ENCODE measurements at places on chromosomes 3 and 15.

DNA sequence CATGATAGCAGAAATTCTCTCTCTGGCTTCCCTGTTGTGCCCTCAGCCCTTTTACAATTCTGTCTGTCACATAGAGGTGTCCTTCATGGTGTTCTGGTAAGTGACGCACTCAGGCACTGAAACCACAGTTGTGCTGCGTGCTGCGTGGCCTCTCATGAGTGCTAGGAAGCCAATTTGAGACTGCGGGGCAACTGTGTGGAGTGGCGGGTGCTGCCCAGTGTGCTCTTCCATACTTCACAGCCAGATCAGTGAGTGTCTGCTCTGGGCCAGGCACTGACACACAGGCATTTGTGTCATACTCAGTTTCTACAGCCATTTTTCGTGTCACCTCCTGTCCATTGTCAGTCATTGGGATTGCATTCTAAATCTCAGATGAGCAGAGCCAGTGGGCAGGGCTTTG lies 133.1 kb upstream of the PLXNA1 start:
- no peak for DNase-seq

- no peak for DNase-seq
Measured at GRCh38 chr3:79467721-79468120, 300.1 kb downstream of the ROBO1 start.

GRCh38 chr3:193772422-193772763 lies 179.4 kb downstream of the OPA1 start:
- no peak for DNase-seq

DNA sequence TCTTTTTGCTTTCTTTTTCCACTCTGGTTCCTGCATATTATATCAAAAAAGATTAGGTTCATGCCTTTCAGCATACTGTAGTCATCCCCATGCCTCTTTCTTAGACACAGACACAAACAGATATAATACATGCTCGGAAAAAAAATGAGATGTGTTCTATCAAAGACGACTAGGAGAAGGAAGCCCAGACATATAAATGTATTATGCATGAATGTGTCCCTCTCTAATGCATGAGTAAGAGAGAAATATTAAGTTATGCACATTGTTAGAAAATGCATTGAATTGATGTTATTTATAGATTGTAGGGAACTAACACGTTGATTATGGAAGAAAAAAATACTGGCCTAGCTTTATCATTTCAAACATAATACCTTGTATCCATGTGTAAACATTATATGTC lies 252.4 kb upstream of the BCHE start:
- no peak for DNase-seq

DNA sequence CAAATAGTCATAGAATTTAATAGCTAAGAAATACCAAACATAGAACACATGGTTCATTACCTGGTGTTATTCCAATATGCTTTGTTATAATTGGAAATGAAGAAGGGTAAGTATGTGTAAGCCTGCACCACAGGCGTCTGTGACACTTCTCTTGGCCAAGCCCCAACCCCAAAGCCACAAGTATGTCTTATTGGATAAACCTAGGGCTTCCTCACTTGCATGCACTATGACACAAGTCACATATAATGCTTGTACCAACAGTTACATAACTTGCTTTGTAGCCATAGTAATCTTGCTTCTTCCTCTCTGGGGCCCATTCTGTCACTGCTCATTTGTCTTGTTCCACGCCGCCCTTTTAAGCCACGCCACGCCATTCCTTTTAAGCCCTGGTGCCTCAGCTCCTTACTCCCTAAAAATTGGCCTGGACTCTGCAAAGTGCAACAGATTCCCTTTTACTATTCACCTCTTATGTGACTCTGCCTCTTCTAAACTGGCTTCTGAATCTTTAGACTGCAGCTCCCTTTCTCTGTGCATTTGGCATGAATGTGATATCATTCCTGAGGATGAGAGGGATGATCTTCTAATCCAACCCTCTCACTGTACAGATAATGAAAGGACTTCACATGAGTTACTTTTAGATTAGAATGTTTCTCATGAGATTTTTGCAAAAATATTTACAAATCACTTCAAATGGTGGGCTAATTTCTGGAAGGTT lies 48.1 kb upstream of the EPHA3 start:
- no peak for DNase-seq

DNA sequence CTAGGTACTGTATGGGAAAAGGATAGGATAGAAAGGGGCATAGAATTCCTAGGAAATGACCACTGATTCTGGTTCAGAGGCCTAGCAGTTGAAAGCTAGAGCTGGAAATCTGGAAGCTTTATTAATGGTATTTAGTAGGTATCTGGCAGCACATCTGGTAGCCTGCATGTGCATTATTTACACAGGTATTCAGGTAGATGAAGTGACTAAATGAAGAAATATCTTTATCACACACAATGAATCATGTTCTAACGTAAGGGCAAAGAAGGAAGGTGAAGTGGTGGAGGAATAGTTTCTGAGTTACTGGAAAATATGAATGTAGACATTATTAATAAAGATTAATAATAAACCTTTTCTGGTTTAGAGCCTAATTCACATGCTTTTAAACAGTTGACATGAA lies 119.9 kb downstream of the MBNL1 start:
- no peak for DNase-seq

DNA sequence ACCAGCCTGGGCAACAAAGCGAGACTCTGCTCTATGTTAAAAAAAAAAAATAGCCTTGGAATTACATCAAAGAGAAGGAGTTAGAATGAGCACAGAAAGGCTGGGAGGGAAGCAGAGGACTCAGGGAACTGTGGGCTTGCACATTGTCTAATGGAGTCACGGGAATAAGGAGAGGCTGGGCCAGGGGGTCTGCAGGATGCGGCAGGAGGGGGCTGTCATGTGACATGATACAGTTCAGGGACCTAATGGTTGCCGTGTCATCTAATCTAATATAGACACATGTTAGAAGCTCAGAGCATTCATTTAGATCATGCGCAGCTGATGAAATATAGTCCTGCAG lies 32.5 kb downstream of the GRK7 start:
- DNase-seq = no peak

- DNase-seq = no peak
Measured at GRCh38 chr3:14418296-14419250, 16.2 kb downstream of the SLC6A6 start.

DNA sequence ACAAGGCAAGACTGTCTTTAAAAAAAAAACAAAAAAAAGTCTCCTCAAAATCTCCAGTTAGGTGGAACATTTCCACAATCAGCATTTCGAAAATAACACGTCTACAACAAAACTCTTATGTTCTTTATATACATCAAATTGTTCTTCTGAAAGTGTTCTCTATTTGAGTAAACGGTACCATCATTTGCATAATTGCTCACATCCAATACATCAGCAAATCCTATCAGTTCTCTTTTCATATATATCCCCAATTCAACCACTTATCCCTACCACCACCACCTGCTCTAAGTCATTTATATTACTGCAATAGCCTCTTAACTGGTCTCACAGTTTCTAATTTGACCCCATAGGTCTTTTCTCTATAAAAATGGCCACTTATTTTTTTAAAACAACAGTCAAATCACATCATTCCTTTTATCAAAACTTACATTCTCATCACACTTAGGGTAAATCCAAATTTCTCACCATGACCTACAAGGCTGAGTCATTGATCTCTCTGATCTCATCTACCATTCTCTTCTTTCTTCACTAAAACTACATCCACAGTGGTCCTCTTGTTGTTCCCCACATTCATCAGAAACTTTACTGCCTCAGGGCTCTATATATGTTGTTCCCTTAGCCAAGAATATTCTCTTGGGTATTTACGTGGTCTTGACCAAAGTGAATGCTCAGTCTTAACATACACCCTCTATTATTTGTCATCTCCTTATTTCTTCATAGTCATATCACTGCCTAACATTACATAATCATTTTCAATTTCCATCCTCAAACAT lies 237.0 kb downstream of the SCAPER start:
- DNase-seq = no peak

DNA sequence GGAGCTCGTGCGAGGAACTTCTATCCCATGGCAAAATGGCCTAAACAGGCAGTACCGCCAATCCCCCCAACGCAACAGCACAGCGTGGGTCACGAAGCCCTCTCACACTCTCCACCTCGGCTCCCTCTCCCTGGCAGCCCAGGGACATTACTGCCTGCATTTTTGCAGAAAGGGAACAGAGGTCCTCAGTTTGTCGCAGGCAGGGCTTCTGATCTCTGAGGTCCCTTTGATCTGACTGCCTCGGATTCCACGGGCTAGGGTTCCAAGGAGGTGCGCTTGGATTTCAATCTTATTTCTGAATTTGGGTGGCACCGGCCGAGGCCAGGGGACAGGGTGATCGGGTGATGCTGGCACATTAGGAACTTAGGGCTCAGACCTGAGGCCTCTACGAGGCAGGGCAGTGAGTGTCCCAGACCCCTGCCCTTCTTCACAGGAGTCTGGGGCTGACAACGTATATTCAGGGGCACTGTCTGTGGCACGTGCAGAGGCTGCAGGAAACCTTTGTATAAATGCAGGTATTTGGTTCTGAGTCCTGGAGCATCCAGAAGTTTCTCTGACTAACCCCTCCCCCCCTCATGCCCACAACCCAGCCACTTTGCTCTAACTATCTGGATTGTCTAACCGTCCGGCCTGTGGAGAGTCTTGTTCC lies 197.9 kb downstream of the XXYLT1 start:
- peak; percentile 20 for DNase-seq

- no peak for DNase-seq
Measured at GRCh38 chr3:175108613-175109151, 249.5 kb downstream of the NAALADL2 start.

DNA sequence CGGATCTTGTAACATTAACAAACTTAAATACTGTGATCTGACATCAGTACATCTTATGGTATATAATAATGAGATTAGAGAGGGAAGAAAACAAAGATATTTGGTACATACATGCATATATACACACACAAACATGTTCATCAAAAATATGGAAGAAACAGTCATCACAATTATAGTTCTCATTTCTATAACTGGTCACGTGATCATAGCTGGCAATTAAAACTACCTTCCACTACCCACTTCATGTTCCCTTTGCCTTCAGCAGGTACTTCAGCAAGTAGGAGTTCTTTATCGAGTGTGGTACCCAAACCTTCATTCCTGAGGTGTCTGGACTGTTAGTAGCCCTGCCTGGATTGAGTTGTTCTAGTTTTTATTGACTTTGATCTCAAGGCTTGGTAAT lies 70.9 kb upstream of the ALDH1A3 start:
- no peak for DNase-seq

DNA sequence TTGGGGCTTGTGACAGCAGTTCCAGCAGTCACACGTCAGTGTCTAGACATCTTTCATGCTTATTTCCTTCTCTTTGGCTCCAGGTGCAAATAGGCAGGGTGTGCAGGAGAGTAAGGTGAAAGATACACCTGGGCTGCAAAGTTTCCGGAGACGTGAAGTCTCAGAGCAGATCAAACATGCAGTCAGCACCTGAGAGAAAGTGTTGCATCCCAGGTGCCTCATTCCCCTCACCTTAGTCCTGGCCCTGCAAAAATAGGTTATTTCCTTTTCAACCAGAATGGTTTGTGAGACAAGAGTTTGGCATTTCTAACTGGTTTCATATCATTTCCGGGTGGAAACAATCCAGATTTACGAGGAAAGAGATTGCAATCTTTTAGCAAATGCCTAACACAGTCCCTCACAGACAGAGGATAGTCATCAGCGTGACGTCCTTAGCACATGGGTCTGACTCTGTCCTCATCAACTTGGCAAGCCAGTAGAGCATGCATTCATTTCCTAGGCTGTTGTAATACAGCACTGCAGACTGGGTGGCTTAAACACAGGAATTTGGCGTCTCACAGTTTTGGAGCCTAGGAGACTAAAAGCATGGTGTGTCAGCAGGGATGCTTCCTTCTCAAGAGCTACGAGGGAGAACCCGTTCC lies 58.2 kb upstream of the ARRDC4 start:
- DNase-seq = no peak

GRCh38 chr3:74390121-74390877 lies 224.2 kb downstream of the CNTN3 start:
- peak; percentile 55 for DNase-seq

GRCh38 chr15:58109419-58109818 lies 28.8 kb upstream of the AQP9 start:
- no peak for DNase-seq

DNA sequence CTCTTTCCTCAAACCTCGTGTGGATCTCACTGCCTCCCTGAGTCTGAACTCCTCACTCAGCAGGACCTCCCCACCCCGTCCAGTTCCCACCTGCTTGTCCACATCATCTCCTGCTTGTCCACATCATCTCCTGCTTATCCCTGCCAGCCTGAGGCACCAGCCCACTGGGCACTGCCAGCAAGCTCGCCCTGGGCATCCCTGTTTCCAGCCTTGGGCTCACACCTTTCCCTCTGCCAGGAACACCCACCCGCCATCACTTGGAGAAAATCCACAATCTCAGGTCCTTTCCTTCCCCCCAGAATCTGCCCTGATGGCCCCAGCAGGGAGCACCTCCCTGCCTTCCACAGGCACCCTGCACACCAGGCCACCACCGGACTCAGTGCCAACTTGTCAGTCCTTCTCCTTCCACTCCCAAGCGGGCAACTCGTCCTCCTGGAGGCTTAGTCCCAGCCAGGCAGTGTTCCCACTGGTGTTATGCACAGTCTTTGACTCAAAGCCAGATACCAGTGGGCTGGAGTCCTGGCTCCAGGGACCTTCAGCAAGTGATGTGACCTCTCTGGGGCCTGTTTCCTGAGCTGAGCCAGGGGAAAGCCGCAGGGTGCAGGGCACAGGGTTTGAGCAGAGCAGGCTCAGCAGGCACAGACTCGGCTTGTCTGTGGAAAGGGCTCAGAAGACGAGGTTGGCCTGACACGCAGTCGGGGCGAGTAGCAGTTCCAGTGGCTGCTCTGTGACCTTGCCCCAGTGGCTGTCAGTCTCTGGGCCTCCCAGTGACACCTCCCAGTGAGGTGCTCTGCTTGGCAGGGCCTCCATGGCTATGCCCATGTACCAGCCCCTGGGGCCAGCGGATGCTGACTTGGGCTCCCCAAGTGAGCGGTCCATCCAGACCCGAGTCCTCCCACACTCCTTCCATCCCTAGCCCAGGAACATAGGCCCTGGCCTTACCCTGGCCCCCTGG lies 9.5 kb upstream of the MESP2 start:
- DNase-seq = no peak

GRCh38 chr3:12345141-12345561 lies 56.3 kb downstream of the PPARG start:
- DNase-seq = no peak

- no peak for DNase-seq
Measured at GRCh38 chr3:119156868-119157267, 10.9 kb downstream of the TEX55 start.

- DNase-seq = no peak
Measured at GRCh38 chr15:34943711-34944110, 25.8 kb downstream of the AQR start.

DNA sequence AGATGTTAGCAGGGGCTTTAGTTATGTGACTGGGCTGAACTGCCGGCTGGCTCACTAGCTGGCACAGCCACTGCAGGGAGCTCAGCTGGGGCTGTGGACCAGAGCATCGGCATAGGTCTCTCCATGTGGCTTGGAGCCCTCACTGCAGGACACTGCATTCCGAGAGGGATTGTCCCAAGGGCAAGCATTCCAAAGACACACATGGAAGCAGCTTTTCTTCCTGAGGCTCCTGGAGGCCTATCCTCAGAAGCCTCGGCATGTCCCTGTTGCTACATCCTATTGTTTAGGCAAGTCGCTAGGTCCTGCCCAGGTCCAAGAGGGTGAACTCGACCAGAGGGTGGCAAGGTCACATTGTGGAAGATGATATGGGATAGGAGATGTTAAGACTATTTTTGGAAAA lies 209.8 kb downstream of the PLCL2 start:
- no peak for DNase-seq

Data from right forelimb (tissue), 1 donor.